ENCODE measurements at places on chromosomes 13 and 19.
A peak's percentile ranks its signal among the peaks of the same experiment; 100 is the strongest.

DNA sequence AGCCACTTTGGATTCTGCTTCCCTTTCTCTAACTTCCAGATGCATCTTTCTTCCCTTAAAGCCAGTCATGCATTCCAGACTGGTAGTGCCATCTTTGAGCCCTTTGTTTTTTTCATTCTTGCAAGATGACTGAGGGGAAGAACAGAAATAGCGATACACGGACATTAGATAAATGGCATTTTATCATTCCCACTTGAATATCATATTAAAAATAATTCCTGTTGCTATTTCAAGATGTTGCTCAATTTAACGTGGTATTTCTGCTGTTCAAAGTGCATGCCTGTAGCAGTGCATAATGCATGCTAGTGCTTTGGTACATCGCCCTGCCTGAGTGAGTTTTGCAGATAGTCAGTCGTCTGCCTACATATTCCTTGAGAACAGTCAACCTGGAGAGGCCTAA is 140.6 kb upstream of the FRY start:
- no peak for DNase-seq

DNA sequence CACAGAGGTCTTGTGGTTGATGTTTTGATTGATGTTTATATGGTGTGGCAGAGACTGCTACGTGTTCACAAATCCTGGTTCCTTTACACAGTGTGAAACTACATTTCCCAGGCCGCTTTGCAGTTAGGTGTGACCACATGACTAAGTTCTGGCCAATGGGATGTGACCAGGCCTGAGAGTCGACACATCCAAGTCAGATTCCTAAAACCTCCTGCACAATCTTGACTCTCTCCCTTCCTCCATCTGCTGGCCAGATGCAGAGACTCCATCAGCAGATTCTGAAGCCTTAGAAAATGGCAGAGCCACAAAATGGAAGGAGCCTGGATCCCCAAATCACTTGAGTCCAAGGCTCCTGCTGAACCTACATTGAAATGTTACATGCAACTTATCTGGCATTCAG is 12.6 kb downstream of the CD37 start:
- no peak for DNase-seq

GRCh38 chr13:99055735-99056134 is 77.9 kb upstream of the DOCK9 start:
- peak; percentile 6 for DNase-seq

- DNase-seq: no peak
Measured at GRCh38 chr13:76552807-76553206, 333.4 kb downstream of the KCTD12 start.

GRCh38 chr19:56678205-56678604 is 6.6 kb upstream of the ZNF835 start:
- DNase-seq: no peak
